ENCODE measurements at places on chromosomes 1 and 21.

- no peak for DNase-seq
Measured at GRCh38 chr1:46152016-46152415, 19.6 kb upstream of the PIK3R3 start.

DNA sequence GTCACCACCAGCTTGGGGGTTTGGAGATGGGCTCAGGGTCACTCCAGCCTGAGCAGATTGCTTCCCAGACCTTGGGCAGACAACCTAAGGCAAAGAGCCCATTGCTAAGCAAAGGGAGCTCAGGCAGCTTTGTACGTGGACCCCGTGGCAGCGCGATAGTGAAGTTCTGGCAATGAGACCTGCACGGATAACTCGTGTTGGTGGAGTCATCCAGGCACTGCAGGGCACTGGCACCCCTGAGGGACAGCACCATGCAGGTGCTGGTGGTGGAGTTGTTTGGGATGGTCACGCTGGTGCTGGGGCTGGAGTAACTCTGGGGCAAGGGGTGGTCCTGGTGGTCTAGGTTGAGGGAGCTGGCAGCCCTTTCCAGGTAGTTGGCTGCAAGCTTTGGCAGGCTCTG is 13.6 kb upstream of the HSPG2 start:
- no peak for DNase-seq

DNA sequence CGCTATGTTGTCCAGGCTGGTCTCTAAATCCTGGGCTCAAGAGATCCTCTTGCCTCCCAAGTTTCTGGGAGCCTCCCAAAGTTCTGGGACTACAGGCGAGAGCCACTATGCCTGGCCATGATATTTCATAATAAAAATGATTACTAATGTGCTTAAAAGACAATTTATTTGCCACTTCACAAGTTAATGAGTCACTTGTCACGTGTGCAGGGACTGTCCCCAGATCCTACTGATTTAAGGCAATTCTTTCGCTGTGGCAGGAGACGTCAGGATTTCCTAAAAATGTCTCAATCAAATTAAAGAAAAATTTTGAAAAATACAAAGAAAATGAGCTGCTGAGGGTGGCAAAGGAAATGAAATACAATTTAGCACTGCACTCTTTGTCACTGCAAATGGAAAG is 43.5 kb downstream of the B3GALNT2 start:
- DNase-seq, result no peak

- no peak for DNase-seq
Measured at GRCh38 chr1:29504709-29505410, 268.5 kb downstream of the PTPRU start.

DNA sequence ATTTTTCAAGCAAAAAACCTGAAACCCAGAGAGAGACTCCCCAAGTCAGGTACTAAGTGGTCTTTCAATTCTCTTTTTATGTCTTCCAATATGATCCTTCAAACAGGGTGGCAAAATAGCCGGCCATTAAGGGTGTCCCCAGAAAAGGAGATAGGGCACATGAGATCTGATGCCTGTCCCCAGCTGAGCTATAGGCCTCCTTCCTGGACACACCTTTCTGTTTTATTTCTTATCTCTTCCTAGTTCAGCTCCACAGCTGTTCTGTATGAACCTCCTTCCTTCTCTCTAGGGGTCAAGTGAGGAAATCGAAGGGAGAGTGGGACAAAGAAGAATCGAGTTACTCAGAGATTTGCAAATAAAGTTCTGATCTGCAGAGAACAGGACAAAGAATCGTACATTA is 112.4 kb upstream of the ATP1A1 start:
- DNase-seq, result no peak

DNA sequence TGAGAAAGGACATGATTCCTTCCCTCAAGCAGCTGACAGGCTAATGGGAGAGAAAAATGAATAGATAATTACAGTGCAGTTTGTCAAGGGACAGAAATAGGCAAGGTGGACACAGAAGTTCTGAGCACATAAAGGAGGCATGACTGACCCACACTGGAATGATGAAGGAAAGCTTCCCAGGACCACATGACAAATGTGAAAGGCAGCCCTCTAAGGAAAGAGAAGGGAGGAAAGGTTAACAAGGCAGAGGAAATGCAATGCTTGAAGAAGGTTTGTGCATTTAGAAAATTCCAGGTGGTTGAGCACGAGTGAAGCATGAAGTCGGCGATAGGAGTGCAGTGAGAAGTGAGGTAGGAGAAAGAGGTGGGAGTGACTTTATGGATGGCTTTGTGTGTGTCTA is 37.4 kb downstream of the LAMC2 start:
- no peak for DNase-seq
